ENCODE measurements at places on chromosomes 7 and 10. TPM values are rescaled to one million over a fixed set of nuclear protein-coding genes. Genes with fewer than 3 reads are reported as not detected.

The OR6V1 gene
- not detected for total RNA-seq

The EPC1 gene
- total RNA-seq: 17.1 TPM

The HDAC9 gene
- total RNA-seq: 0.40 TPM

The HSPA12A gene
- total RNA-seq: 11.5 TPM

The C10orf143 gene
- 1.1 TPM for total RNA-seq

The PLCE1 gene
- total RNA-seq: 7.8 TPM

The DYNC1I1 gene
- total RNA-seq: not detected

The ADCY1 gene
- 2.4 TPM for total RNA-seq

The PRF1 gene
- total RNA-seq: not detected

The SLC18A3 gene
- total RNA-seq: not detected

The SPDYE18 gene
- total RNA-seq: not detected

The RASA4B gene
- total RNA-seq: 1.7 TPM

The OR2A42 gene
- total RNA-seq: not detected

The SLC26A5 gene
- total RNA-seq: not detected

The STAMBPL1 gene
- total RNA-seq: 31.2 TPM

The AFAP1L2 gene
- total RNA-seq: 27.3 TPM

The GBX1 gene
- not detected for total RNA-seq

The AGAP9 gene
- total RNA-seq: 11.5 TPM

The COL26A1 gene
- total RNA-seq: 0.62 TPM

The CALCR gene
- not detected for total RNA-seq

The ABHD11 gene
- 25.6 TPM for total RNA-seq

The PAPOLB gene
- total RNA-seq: not detected

The KIAA1549 gene
- total RNA-seq: 6.5 TPM

The MTPN gene
- total RNA-seq: 135 TPM

The WIPF3 gene
- 0.62 TPM for total RNA-seq

The SOSTDC1 gene
- total RNA-seq: not detected

The HOXA1 gene
- total RNA-seq: 3.8 TPM

The LRRC18 gene
- not detected for total RNA-seq

The PRSS58 gene
- not detected for total RNA-seq

The ZC3HAV1 gene
- total RNA-seq: 34.3 TPM

The WDR86 gene
- total RNA-seq: not detected
